ENCODE measurements at places on chromosomes 1 and 21.

DNA sequence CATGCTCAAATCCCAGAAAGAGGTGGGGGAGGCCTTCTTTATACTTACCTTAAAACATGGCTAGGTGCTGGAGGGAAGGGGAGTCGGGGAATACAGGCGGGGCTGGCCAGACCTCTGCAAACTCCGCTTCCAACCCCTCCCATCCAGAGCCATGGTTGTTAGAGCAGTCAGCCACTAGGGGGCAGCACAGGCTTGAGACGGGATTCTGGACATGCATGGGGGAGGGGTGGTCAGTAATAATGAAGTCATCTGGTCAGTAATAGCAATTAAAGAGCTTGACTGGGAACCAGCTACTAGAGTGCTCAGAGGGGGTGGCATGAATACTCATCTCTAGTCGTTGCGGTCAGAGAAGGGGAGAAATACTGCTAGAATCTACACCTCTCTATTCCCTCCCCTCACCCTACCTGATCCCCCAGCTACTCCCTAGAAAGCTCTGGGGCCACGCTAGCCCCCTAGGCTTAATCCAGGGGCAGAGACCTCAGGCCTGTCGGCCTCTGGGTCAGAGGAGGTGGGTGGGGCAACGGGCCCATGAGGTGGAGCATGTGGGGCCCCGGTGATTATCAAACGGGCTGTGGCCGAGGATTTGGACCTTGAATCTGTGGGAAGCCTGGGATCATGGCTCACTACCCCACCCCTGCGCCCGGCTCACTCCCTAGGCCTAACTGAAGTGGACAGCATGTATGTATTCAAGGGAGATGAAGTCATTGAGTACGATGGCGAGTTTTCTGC, 2.9 kb downstream of the CASQ1 start:
- peak; percentile 84 for DNase-seq

- DNase-seq = no peak
These were observed 2.2 kb downstream of the HES4 start for GRCh38 chr1:997713-997992.

DNA sequence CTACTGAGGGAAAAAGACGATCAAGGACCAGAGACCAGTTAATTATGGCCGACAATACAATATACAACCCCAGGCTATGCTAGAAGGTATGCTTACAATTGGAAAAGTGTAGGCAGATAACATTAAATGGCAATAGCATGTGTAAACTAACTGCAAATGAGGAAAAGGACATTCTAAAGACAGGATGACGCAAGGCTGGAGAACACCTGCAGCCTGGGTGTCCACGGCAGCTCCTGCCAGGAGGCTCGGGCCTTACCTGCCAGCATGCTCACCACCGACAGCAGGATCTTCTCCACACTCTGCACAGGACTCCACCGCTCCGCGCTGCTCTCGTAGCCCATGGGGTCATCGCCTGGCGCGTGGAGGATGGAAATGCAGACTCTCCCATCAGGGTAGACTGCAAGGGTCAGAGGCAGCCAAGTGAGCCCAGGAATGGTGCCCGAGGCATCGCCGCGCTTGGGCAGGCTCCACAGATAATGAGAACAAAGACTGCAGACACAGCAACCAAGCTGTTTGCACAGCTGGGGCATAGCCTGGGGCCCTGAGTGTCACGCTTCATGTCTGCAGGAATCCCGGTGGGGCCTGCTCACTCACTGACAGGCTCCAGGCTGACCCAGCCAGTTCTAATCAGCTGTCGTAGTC, 28.2 kb downstream of the UBE2G2 start:
- DNase-seq = no peak

- no peak for DNase-seq
These were observed 3.0 kb upstream of the SUCO start for GRCh38 chr1:172530000-172530399.

DNA sequence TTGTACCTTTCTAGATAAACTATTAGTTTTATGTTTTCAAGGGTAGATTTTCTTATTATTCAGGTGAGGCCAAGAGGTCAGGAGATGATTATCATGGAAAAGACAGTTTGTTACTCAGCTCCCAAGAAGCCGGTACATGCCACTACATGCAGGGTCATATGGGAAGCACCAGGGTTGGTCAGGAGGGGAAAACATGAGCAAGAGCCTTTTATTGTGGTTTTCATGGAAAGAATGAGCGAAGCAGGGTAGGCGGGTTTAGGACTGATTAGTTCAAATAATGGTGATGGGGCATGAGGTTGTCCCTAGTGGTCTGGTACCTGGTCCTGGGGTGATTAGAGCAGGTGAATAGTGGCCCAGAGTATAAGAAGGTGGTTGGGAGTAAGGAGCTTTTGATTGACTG, 189.9 kb downstream of the APP start:
- no peak for DNase-seq

DNA sequence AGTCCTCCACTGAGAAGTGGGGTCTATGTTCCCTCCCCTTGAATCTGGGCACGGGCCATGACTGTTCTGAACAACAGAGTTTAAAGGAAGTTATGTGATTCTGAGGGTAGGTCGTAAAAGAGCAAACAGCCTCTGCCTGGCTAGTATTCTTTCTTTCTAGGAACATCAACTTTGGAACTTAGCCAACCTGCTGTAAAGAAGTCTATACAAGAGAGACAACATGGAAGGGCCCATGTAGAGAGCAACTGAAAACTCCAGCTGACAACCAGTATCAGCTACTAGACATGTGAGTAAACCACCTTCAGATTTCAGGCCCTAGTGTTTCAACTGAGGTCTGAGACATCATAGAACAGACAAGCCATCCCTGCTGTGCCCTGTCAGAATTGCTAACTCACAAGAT, 7.5 kb downstream of the SELENOF start:
- no peak for DNase-seq

GRCh38 chr1:226863446-226863845, 7.0 kb upstream of the PSEN2 start:
- DNase-seq = no peak

DNA sequence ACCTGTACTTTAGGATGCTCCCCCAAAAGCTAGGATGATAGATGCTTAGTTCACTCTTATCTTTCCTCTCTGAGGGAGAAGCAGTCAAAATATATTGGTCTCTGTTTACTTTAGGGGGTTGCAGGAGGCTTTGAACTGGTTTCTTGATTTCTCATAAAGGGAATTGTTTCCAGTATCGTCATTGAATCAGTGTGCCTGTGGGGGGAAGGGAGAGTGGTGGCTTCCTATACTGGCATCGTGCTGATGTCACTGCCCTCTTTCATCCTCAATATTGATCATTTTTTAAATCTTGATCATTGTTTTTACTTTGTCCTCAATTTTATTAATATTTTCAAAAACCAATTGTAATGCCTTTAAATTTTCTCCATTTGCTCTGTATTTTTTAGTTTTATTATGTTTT, 40.2 kb upstream of the CFHR3 start:
- no peak for DNase-seq

DNA sequence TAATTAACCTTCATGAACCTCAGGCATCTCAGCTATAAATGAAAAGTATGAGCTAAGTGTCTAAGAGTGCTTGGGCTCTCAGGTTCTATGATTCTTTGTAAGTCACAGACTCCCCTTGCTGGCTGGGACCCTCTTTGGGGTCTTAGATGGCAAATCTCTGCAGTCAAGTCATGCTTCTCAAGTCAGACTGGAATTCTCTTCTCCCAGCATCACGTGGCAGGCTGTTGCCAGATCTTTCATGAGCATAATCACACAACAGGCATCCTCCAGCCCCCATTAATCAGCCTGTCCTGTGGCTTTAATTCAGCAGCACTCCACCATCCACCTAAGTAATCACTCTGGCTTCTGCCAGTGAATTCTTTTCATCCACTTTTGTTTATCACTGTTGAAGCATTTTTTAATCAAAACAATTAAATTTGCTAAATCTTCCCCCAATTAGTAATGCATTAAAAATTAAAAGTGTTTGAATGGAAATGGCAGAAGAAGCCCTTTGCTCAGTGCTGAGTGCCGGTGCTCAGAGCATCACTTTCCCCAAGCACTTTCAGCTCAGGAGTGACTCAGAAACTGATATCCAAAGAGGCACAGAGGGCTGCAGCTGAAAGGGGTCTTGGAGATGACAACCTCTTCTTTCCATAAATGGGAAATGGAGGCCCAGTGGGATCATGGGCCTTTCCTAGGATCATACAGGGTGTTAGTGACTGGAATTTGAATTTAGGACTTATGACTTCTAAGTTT, 50.2 kb downstream of the C8A start:
- no peak for DNase-seq

DNA sequence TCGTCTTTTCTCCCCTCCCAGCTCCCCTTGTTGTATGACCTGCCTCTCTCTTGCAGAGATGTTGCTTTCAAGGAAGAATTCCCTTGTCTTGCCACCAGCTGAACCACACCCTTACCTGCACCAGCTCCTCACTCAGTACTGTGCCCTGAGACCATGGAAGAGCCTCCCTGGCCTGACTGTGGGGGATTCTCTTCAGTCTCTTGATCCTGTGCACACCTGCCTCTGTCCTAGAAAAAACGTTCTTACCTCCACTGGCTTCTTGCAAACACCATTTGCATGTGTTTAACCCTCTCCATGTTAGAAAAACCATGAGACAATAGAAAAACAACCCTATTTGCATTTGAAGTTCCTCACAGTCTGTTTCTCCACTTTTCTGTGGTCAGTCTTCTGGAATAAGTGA, 43.3 kb upstream of the FCRL4 start:
- DNase-seq = no peak

- DNase-seq = no peak
These were observed 168.5 kb downstream of the PSMG1 start for GRCh38 chr21:39014747-39015146.

DNA sequence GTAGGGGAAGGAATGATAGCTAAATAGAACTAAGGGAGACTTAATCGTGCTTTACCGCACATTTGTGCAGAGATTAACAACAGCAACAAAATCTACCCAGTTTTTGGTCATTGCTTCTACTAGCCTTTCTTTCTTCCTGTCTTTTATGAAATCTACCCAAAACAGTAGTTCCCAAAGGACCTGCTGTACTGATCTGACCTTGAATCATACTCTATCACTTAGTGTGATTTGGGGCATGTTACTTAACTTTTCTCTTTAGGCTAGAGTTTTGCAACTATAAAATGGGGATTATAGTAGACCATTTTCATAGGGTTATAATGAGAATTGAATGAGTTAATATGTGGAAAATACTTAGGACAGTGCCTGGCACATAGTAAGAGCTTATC, 30.5 kb upstream of the MACF1 start:
- DNase-seq = no peak

DNA sequence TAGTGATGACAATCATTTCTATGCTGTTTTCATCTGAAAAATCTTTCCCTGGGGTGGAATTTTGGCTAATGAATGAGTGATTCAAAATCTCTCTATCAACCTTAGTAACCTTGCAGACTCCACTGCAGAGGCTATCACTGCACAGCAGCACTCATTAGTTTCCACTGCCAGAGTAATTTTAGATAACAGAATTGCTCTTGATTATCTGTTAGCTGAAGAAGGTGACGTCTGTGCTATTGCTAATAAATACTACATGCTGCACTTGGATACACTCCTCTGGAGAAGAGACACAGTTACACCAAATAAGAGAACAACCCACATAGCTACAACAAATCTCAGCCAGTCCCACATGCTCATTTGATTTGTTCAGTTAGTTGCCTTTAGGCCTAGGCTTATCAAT, 1348.4 kb downstream of the NCAM2 start:
- no peak for DNase-seq

DNA sequence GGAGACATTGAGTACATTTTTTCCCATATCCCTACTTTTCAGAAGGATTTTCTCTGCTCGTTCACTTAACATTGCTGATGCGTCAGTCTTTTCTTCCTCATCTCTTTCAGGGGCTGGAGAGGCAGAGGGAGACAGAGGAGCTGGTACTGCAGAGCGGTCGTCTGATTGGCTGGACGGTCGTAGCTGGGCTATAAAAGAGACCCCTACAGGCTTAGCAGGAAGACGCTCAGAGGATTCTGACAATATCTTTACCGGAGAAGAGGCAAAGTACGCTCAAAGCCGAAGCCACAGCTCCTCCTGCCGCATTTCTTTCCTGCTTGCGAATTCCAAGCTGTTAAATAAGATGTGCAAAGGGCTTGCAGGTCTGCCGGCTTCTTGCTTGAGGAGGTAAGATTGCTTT, at the start of gene RGS4:
Gene RGS4, plus strand, starts transcription at position 220 of the 400 bp plus-strand sequence. Its CDS starts 124 bp downstream, at position 344.
- peak; percentile 97 for DNase-seq

DNA sequence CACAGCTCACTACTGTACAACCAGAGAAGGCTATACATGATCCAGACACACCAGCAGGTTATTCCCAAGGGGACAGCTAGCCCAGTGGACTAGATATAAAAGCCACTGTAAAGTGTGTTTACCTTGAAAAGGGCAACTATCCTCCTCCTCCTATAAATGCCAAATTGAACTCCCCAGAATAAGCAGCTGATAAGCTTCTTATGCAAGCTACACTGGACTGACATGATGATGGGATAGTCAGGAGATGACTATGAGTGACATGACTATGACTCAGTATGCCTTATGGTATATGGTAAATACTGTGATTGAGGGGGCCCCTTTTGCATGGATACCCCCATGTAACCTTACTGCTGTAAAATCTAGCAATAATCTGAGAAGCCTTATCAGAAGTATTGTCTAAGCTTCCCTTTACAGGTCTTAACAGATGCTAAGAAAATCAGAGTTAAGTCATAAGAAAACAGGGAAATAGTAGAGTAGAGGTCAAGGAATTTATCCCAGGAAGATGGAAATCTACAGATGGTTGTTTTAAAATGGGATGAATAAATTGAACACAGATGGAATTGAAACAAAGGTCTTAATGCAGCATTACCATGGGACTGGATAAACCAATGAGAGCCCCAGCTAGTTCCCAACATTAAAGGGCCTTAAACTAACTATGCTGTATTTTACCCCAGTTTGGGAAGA, 55.8 kb downstream of the TRIM33 start:
- no peak for DNase-seq

- DNase-seq = no peak
These were observed 96.9 kb downstream of the NEK7 start for GRCh38 chr1:198253668-198254067.

- DNase-seq = no peak
These were observed 1188.3 kb downstream of the BRINP3 start for GRCh38 chr1:189289346-189289745.

DNA sequence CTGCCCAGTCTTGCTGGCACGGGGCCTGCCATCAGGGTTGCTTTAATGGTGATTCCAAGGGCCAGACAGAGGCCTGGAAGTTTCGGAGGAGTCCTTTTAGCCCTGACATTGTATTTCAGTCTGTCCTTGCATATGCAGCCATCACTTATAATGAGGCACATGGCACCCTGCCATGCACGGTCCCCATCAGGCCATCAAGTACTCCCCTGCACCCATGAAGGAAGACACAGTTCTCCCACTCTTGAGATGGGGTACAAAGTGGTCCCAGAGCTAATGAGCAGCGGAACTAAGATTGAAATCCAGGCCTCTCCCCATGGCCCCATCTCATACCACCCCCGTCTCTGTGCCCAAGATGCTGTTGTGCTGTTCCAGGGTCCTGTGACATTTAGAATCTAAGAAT, 596.6 kb downstream of the PTPRU start:
- no peak for DNase-seq

Data from SK-N-DZ (cell line).